GM03348 (cell line): ENCODE measurements at places on chromosomes 3 and 15.

DNA sequence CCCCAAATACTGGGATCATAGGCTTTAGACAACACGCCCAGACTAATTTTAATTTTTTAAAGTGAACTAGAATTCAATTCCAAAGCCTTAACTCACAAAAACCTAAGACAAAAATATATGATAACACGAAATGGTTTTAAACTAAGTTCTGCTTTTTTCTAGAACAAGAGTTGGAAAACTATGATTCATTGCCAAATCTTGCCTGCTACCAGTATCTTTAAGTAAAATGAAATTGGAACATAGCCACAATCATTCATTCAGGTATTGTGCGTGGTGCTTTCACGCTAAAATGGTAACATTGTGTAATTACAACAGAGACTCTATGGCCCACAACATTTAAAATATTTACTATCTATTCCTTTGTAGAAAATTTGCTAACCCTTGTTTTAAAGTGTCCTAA is 488.0 kb upstream of the ZNF385D start:
- DNase-seq, result no peak

GRCh38 chr15:52104532-52105004 is 8.0 kb downstream of the BCL2L10 start:
- DNase-seq, result no peak

DNA sequence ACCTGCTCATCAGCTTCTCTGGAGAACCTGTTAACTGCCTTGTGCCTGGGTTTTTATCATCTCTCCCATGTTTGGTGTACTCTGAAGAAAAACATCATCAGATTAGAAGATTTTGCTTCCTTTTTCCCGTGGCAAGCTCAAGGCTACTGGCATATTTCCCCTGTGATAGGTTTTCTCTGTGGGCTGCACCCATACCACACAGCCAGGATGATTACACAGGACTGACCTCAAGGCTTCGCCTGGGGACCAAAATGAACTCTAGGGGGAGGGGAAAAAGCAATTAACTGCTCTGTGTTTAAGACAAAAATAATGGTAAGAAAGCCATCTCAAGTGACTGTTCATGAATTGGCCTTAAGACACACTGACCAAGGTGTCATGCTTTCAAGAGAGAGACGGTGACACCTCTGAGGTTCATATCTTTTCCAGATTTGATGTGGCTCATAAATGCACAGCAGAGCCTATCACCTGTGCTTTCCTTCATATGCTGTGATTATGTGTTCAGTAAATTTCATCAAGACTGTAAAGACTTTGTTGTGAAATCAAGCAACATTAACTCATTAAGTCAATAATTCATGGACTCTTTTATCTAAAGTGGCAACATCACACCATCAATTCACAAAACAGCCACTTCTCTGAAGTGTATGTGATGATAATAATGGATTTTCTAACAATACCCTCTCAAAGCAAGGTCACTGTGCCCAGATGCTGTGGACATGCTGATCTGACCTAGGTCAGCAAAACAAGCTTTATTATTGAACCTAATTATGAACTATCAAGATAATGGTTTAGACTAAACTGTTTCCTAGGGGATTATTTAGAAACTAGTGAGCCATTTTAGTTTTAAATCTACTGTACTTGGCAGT is 427.9 kb downstream of the WDR72 start:
- DNase-seq, result no peak

DNA sequence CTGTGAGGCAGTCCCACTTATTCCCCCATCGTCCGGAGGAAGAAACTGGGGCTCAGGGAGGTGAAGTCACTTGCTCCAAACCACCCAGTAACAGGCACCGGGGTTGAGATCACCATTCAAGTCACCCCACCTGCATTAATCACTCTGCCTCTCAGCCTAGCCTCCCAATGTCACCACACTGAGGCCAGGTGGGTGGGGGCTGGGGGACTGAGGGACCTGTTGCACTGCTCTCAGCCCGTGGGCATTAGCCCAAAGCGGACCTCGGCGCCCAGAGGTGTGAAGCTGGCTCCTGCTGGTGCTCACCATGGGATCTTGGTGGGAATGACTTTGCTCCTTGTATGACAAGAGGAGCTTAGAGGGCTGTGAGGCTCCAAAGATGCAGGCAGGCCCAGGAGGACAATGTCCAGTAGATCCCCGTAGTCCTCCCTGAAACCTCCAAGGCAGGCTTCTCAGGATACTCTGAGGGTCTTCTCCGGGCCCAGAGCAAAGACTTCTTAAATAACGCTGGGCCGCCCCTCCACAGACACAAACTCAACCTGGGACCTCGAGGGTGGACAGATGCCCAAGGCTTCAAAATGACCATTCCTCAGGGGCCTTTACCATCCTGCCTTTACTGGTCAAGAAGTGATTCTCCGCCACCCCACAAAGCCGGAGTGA is 1.7 kb downstream of the NT5DC2 start:
- DNase-seq, result no peak

DNA sequence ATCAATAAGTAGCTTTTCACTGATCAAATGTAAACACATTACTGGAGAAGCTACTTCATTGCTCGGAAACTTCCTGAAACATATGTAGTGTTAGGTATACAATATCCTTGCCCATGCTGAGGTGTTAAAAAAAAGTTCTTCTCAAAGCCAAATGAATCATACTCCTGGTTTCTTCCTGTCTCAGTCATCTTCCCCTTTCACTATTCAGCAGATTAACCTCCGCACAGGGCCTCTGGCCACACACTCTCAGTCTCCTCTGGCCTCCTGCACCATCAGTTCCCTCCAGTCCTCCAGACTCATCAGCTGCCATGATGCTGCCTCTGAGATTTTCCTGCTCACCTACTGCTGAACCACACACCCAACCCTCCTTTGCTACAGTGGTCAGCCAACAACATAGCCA is 70.5 kb upstream of the BOC start:
- DNase-seq, result no peak

DNA sequence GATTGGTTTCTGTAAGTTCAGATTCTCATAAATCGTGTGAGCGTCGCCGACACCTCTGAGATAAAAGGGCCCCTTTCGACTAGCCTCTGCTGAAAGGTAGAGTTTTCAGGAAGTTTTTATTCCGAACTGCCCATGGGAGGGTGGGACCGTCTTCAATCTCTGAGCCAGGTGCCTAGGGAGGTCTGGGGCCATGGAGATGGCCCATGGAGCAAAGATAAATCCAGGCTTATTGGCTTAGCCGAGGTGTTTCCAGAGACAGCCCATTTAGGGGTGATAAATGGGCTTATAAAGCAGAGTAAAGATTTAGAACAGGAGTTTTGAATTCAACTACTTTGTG is 442 bp downstream of the QTRT2 start:
- DNase-seq, result no peak
